ENCODE measurements at places on chromosomes 7 and 10.

DNA sequence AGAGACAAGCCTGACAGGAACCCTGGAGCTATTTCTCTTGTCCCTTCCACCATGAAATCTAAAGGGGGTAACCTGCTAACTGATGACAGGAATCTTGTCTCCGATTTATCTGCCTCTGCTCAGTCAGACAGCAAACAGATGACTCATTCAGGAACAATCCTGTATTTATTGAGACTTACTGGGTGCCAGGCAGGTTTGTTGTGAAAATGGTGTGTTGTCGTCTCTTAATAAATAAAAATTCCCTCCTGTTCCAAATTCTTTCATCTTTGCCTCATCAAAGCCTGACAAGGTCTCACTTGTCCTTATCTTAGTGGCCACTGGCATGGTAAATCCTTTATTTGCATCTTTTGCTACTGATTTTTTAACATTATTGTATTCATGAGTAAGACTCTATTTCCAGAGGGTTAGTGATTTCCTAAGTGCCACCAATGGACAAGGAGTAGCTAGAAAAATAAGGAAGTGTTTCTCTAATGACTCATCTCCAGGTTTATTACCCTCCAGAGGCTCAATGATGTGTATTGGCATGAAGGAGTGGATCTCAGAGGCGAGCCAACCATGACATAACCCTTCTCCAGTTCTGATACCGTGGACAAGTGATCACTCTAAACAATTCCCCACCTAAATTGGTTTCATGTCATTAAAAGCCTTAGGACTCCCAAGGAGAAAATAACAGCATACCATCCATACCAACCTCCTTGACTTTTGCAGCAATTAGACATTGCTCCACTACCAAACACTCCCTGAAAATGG is 724.0 kb downstream of the GRID1 start:
- no peak for DNase-seq

- DNase-seq: no peak
Measured at GRCh38 chr10:126037946-126038345, 141.6 kb downstream of the FANK1 start.

GRCh38 chr10:78349165-78349516 is 315.5 kb downstream of the RPS24 start:
- DNase-seq: no peak

DNA sequence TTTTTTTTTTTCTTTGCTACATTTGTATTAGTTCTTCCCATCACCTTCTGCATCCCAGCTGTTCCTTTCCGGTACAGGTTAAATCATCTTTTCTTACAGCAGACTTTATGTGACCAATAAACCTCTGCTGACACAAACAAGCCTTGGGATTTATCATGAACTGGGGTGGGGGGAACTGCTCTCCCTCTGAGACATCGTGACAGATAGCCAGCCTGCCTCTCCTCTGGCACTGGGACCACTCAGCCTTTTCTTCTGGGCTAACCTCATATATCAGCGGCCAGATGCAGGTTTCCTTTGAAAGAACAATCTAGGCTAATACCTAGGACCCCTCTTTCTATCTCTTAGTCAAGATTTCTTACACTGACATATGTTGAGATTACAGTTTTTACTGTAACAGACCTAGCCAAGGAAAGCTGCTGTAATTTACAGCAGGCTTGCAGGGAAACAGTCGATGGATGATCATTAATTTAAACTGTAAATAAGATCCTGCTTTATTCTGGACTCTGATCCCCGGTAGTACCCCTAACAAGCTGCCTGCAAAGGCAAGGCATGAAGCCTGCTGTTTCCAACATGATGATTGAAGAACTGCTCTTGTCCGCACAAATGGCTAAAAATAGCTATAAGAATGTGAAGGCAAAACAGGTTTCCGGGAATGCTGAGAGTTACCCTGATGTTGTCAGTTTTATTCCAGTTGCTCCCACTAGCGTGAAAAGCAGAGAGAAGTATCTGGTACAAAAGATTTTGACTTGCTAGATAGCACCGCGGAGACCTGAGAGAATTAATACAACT is 338.7 kb downstream of the SORCS1 start:
- no peak for DNase-seq

DNA sequence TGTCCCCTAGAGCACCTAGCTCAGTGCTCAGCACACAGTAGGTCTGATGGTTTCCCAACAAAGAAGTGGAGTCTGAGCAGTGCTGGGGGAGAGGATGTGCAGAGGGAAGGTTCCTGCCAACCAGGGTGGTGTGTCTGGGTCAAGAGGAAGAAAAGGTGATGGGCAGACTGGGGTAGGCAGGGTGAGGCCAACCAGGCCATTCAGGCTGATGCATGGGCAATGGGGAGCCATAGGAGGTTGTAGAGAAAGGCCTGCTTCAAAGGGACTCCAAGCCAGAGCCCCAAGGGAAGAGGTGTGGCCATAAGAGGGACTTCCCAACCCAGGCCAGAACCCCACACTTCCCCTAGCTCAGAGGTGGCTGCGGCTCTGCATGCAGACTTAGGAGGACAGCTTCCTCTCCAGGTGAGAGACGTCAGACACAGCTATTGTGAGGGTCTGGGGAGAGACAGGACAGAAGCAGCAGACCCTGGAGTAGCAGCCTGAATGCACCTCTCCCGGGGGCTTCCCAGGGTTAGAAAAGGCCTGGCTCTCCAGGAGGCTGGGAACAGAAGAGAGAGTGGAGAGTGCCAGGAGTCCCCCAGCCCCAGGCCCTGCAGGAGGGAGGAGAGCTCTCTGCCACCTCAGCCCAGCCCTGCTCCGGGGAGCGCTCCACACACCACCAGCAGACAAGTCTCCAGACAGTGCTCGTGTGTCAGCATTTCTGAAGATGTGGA is 87.4 kb upstream of the ZMIZ1 start:
- no peak for DNase-seq

- no peak for DNase-seq
Measured at GRCh38 chr10:77531441-77532001, 106.1 kb downstream of the KCNMA1 start.

DNA sequence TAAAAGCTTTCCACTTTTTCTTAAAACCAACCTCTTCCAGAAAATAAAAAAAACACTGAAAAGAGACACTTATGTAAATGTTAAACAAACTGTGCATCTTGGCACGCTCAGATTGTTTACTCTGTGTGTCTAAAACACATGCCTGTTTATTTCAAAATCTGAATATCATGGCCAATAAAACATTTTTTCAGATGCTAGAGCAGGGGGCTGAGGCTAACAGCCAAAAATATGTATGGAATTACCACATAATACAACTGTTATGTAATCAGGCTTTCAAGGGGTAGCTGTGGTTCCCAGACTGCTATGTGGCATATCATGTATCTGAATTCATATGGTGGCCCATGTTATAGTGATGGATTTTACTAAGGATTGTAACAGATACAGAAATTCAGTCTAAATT is 130.4 kb downstream of the HIBADH start:
- no peak for DNase-seq

DNA sequence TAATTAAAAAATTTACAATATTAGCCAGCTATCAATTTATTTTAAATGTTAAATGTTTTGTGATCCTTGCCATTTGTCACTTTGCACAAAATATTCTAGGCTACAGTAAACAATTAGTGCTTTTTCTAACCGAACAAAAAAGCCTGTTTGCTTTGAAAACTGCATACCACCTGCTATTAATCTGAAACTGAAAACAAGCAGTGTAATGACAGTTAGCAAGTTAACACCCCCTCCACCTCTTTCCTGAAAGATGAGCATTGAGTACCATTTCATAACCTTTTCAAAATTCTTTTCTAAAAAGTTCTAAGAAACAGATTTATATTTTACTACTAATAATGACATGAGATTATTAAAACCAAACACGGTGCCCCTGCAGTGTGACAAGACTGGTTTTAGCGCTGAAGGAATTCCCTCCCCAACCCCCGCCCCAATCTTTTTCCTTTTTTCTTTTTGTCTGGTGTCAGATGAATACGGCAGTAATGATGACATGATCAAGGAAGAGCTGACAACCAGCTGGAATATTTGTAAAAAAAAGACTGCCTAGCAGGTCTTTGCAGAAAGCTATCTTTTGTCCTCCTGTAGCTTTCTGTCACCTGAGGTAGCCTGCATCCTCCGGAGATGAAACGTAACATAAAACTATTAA is 175.6 kb downstream of the CHCHD3 start:
- DNase-seq: no peak

DNA sequence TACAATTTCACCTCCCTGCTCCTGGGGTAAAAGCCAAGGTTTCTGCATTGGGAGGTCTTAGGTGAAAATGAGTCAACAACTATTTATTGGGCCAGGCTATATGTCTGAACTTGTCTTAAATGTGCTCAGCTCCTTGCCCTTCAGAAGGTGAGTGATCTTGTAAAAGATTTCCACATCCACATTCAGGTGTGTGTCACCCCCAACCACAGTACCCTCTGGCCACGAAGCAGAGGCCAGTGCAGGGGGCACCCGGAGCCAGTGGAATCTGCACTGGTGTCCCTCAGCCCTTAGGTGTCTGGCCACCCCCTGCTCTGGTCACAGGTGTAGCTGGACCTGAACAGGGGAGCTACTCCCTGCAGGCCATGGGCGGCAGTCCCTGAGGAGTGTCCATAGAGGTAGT is 198.5 kb downstream of the PAXIP1 start:
- no peak for DNase-seq

DNA sequence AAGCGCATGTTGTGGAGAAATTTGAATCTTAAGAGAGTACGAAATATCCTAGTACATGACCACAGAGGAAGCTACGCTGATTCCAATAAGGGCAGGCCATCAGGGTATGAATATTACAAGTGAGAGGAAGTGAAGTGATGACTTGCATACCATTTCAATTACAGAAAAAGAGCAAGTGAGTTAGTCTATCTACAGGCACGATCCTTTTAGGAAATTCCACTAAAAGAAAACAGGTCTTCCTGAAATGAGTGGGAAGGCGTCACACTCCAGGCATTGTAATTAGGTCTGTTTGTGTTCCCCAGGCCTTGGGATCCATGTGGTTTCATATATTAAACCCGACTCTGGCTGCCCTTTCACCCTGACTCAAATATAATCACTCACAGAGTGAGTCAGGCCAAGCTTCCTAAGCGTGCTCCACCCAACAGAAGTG is 152.5 kb downstream of the SEMA3A start:
- DNase-seq: no peak

GRCh38 chr10:66586073-66586472 is 339.8 kb upstream of the LRRTM3 start:
- no peak for DNase-seq

DNA sequence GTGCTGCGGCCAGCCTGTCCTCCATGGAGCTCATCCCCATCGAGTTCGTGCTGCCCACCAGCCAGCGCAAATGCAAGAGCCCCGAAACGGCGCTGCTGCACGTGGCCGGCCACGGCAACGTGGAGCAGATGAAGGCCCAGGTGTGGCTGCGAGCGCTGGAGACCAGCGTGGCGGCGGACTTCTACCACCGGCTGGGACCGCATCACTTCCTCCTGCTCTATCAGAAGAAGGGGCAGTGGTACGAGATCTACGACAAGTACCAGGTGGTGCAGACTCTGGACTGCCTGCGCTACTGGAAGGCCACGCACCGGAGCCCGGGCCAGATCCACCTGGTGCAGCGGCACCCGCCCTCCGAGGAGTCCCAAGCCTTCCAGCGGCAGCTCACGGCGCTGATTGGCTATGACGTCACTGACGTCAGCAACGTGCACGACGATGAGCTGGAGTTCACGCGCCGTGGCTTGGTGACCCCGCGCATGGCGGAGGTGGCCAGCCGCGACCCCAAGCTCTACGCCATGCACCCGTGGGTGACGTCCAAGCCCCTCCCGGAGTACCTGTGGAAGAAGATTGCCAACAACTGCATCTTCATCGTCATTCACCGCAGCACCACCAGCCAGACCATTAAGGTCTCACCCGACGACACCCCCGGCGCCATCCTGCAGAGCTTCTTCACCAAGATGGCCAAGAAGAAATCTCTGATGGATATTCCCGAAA is 2.7 kb downstream of the PIK3CG start:
- DNase-seq: no peak

DNA sequence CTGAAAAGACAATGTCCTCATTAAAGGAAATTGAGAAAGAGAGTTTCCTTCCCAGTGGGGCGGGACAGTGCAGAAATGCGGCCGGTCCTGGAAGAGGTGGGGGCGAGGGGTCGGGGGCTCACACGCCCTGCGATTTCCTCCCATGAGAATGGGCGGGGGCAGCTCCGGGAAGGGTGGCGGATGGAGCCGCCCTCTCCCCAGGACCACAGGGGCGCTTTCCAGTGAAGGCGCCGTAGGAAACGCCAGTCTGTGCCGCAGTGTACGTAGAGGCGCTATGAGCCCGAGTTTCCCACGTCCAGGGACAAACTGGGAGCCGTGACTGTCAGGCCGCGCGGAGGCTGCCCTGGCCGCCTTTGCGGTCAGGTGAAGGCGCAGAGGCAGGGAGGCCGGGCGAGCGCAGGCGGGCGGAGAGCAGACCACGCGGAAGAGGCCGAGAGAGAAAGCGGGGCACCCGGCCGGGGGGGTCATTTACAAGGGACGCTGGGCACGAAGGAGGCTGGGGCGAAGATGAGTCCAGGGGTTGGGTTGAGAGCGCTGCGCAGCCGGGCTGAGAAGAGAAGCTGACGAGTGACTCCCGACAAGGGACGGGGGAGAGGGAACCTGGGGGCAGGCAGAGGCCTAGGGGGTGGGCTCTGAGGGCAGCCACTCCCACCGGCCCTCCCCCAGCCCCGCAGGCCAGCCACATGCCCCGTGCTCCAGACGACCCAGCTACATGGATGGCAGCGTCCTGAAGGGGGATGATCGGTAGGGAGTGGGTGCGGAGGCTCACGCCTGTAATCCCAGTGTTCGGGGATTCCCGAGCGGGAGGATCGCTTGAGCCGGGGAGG is 45.0 kb downstream of the ALOX5 start:
- no peak for DNase-seq

GRCh38 chr7:80722616-80723195 is 84.3 kb downstream of the CD36 start:
- no peak for DNase-seq

GRCh38 chr10:47252093-47252780 is 47.8 kb upstream of the GDF10 start:
- DNase-seq: no peak

DNA sequence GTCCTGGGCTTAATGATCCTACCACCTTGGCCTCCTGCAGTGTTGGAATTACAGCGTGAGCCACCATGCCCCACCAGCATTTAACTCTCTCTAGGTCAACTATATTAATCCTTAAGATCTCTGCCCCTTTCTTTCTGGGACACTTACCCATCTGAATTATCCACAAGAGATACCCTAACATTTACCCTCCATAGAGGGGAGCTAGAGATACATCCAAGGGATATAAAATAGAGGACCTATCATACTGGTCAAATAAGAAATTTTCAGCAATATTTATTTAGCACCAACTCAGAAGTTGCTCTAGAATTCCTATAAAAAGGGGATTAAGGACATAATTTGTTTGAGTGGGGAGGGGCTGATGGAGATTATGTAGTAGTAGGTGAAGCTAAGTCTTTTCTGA is 96.5 kb downstream of the OTUD1 start:
- no peak for DNase-seq

GRCh38 chr10:91796331-91797047 is 1.7 kb upstream of the TNKS2 start:
- DNase-seq: peak; percentile 21

GRCh38 chr7:37282927-37283326 is 165.7 kb downstream of the ELMO1 start:
- no peak for DNase-seq

DNA sequence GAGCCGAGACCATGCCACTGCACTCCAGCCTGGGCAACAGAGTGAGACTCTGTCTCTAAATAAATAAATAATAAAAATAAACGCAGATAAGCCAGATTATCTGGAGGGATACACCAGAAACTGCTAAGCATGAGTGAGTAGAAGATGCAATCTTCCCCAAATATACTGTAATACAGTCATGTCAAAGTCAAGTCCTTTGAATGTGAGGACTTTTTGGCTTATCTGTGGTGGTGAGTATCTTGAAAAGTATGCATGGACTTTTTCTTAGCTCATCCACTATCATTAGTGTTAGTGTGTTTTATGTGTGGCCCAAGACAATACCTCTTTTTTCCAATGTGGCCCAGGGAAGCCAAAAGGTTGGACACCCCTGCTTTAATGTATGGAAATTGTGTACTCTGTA is 44.7 kb upstream of the PITRM1 start:
- DNase-seq: no peak
